NCI-H1436 (cell line): ENCODE measurements at places on chromosomes 7 and 10.
A peak's percentile ranks its signal among the peaks of the same experiment; 100 is the strongest.

DNA sequence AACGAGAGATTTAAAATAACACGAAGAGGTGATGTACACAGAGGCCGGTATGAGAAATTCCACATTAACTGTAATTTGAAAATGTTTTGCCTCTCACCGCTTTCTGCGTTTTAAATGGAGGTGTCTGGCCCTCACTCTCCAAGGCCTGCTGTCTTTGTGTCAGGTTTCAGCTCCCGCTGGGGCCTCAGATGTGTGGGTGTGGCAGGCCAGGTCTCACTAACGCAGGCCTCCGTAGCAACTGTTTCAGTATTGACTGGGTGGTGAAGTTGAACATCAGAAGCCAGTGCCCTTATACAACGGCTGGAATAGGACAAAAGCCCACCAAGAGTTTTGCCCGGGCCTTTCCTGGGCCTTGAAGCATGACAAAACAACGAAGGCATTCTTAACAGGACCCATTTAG, 303.1 kb downstream of the ADARB2 start:
- DNase-seq, result peak; percentile 51

- DNase-seq, result no peak
Observed at GRCh38 chr7:80357530-80357929, 154.3 kb downstream of the GNAT3 start.

DNA sequence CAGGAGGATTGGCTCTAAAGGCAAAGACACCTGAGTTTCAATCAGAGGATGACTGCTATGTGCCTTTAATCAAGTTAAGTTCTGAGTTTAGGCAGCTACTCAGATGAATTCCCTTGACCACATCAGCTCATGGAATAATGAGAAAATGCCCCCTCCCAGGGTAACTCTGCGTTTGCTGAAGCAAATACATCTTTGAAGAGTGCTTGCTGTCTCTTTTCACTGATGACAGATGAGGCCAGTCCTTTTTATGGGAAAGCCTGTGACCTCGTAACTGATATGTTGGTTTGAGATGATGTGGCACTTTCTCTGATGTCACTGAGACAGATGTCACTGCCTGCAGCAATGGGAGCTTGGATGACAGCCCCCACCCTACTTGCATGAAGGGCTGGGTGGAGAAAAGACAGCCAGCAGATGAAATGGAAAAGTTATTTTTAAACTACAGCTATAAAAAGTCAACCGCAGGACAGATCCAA, 43.7 kb upstream of the DGKI start:
- no peak for DNase-seq

- DNase-seq, result no peak
Observed at GRCh38 chr7:151927011-151927410, 29.2 kb upstream of the GALNTL5 start.

DNA sequence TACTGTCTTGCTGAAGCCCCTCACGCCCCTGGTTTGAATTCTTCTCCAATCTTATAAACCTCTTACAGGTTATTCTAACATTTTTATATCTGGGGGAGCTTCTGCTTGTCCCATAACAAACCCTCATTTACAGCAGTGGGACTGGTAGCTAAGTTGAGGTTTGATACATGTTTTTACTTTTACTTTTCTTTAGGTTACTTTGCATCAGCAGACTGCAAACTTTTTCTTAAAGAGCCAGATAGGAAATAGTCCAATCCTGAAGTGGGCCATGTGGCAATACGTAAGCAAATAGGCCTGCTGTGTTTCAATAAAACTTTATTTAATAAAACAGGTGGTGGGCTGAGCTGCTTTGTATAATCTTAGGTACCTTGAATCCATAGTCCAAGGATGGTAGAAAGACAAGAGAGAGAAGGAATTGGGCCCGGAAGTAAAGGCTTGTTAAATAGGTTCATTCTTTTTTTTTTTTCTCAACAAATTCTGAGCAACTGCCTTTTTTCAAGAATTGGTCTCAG, 27.3 kb downstream of the RAB18 start:
- DNase-seq, result no peak
